ENCODE measurements at places on chromosomes 6 and 20. TPM values are rescaled to one million over a fixed set of nuclear protein-coding genes. Genes with fewer than 3 reads are reported as not detected.

COX4I2 gene
- not detected for total RNA-seq

THEMIS gene
- total RNA-seq: not detected

RNF39 gene
- total RNA-seq: not detected

TUBB2B gene
- 5.1 TPM for total RNA-seq

TMEM74B gene
- total RNA-seq: not detected

BPIFB1 gene
- total RNA-seq: not detected

FOXP4 gene
- 1.3 TPM for total RNA-seq

PI3 gene
- not detected for total RNA-seq

NOX3 gene
- not detected for total RNA-seq

OXT gene
- not detected for total RNA-seq

NFS1 gene
- total RNA-seq: 31.7 TPM

PAK5 gene
- not detected for total RNA-seq

ALDH5A1 gene
- 0.26 TPM for total RNA-seq

MLIP gene
- total RNA-seq: not detected

COL9A1 gene
- not detected for total RNA-seq

TLDC2 gene
- total RNA-seq: under 0.01 TPM

FAM229B gene
- total RNA-seq: 20.3 TPM

TXLNB gene
- total RNA-seq: 1.5 TPM

PTK7 gene
- total RNA-seq: 159 TPM

BMP7 gene
- not detected for total RNA-seq

CALHM5 gene
- total RNA-seq: 4.4 TPM

OR12D3 gene
- total RNA-seq: not detected

HLA-DRB5 gene
- not detected for total RNA-seq

HRH3 gene
- not detected for total RNA-seq

SUMO4 gene
- total RNA-seq: 1.0 TPM

VTA1 gene
- total RNA-seq: 25.9 TPM

CST4 gene
- total RNA-seq: 0.17 TPM

RAD21L1 gene
- total RNA-seq: not detected

CASP8AP2 gene
- 12.8 TPM for total RNA-seq

KIF6 gene
- 0.83 TPM for total RNA-seq

CAGE1 gene
- under 0.01 TPM for total RNA-seq

PTK6 gene
- under 0.01 TPM for total RNA-seq

TRIM10 gene
- not detected for total RNA-seq

NEURL2 gene
- total RNA-seq: 8.0 TPM

POM121L2 gene
- total RNA-seq: not detected

SH3BGRL2 gene
- total RNA-seq: 3.3 TPM

OR2H2 gene
- not detected for total RNA-seq

ITPR3 gene
- total RNA-seq: 43.4 TPM

SCRT2 gene
- not detected for total RNA-seq

CGA gene
- total RNA-seq: not detected

ZC3H12D gene
- under 0.01 TPM for total RNA-seq

NEDD9 gene
- total RNA-seq: 13.6 TPM

GPX5 gene
- not detected for total RNA-seq

WFDC11 gene
- not detected for total RNA-seq

MYL9 gene
- 25.4 TPM for total RNA-seq

CFAP206 gene
- total RNA-seq: 0.26 TPM

MDFI gene
- total RNA-seq: 3.3 TPM

SNPH gene
- 18.5 TPM for total RNA-seq

DUSP15 gene
- total RNA-seq: not detected

BMP6 gene
- total RNA-seq: under 0.01 TPM

CCM2L gene
- not detected for total RNA-seq

OPRM1 gene
- not detected for total RNA-seq

HLA-DOA gene
- total RNA-seq: not detected

HLA-DRB1 gene
- total RNA-seq: under 0.01 TPM

TRDN gene
- total RNA-seq: not detected

Data from fibroblast of lung (primary cell).